ENCODE measurements at places on chromosomes 13 and 19.

GRCh38 chr19:21109116-21109515, 27.1 kb downstream of the ZNF714 start:
- no peak for DNase-seq

DNA sequence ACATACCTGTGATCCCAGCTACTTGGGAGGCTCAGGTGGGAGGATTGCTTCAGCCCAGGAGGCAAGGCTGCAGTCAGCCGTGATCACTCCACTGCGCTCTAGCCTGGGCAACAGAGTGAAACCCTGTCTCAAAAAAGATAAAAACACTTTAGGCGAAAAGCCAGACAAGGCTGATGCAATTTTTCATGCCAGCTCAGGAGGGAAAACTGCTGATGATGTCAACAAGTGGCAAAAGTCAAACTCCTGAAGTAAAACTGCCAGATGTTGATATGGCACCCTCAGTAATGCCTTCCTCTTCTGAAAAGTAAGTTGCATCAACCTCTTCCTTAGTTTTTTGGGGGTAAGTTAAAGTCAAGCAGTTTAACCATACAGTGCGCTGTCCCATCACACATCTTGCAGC, 15.6 kb downstream of the ZNF599 start:
- no peak for DNase-seq

GRCh38 chr13:75769141-75769905, 133.2 kb downstream of the LMO7 start:
- no peak for DNase-seq

GRCh38 chr13:106078191-106078590, 457.3 kb downstream of the EFNB2 start:
- DNase-seq = no peak

DNA sequence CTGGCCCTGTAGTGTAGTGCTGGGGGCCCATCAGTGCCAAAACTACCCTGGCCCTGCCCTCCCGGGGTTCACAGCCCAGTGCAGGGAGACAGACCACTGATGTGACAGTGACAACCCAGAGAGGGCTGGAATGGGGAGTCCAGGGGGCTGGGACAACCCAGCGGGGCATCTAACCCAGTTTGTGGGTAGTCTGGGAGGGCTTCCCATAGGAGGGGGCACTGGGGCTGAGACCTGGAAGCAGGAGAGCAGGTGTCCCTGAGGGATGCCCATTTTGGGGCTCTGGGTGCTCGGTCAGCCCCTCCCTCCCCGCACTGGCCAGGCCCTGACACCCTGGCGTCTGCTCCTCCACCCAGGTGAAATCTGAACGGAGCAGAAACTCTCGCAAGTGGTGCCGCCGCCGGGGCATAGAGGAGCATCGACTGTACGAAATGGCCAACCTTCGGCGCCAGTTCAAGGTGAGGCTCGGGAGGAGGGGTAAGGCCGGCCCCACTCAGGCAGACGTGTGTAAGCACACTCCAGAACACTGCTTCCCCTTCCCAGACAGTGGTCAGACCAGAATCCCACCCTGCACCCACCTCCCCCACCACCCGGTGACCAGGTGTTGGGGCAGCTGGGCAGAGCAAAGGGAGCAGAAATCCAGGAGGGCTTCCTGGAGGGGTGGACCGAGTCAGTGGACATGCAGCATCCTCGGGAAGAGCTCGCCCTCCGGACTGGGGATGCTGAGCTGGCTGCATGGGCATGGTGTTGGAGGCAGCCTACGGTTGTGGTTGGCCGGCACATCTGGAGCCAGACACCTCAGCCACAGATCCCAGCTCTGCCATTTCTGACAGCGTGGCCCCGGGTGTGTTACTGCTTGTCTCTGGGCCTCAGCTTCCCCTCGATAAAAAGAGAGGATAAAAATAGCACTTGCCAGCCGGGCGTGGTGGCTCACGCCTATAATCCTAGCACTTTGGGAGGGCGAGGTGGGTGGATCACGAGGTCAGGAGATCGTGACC, 24.4 kb downstream of the DHX34 start:
- DNase-seq = no peak

DNA sequence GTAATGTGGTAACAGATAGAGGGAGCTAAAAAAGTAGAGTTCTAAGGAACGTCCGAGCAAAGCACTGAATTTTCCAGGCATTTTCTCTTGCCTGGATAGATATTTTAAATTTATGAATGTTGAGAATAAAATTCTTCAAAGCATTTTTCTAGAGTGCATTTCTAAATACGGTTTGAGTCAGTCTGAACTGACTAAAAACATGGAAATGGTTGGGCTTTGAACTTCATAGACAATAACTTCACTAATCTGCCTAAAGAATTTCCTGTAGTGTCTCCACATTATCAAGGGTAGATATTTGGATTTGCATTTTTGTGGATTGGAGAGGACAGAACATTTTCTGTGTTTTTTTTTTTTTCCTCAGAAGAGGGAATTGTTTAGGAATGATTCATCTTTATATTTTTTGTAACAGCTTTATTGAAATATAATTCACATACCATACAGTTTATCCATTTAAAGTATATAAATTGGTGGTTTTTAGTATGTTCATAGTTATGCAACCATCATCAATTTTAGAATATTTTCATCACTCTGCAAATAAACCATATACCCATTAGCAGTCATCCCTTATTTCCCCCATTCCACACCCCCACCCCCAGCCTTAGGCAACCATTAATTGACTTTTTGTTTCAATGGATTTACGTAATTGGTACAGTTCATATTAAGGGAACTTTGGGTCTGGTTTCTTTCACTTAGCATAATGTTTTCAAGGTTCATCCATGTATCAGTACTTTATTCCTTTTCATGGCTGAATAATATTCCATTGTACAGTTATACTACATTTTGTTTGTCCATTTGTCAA, 20.7 kb downstream of the GARRE1 start:
- DNase-seq = no peak
